Natural killer cell (primary cell): ENCODE measurements at places on chromosomes 1 and 21. TPM values are rescaled to one million over a fixed set of nuclear protein-coding genes. Genes with fewer than 3 reads are reported as not detected.

GRCh38 chr1:15401391-15402055, 8.2 kb upstream of the EFHD2 start:
- DNase-seq = no peak

GRCh38 chr1:26900815-26901511, 696 bp upstream of the GPATCH3 start:
- DNase-seq = no peak

- no peak for DNase-seq
Observed at GRCh38 chr1:22903113-22903512, 69.6 kb downstream of the LACTBL1 start.

GRCh38 chr1:228190778-228191177, 17.1 kb upstream of the OBSCN start:
- no peak for DNase-seq

IFFO2 gene
- 52.4 TPM for total RNA-seq

- DNase-seq = no peak
Observed at GRCh38 chr1:19076841-19077616, 120.6 kb upstream of the IFFO2 start.
